Left ventricle myocardium inferior (tissue), 1 donor: ENCODE measurements at places on chromosomes 13 and 19. TPM values are rescaled to one million over a fixed set of nuclear protein-coding genes. Genes with fewer than 3 reads are reported as not detected.

DNA sequence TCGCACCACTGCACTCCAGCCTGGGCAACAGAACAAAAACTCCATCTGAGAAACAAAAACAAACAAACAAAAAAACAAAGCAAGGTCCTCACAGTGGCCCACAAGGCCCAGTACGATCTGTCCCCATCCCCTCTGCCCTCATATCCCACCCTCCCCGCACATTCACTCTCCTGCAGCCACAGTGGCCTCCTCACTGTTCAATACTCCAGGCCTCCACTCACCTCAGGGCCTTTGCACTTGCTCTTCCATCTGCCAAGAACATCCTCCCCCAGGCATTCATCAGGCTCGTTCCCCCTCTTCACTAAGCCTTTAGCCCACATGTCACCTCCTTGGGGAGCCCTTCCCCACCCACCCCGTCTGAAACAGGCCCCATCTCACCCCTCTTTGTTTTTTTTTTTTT is 4.6 kb downstream of the TMEM143 start:
- DNase-seq: no peak

CD22 gene
- total RNA-seq: not detected

DNA sequence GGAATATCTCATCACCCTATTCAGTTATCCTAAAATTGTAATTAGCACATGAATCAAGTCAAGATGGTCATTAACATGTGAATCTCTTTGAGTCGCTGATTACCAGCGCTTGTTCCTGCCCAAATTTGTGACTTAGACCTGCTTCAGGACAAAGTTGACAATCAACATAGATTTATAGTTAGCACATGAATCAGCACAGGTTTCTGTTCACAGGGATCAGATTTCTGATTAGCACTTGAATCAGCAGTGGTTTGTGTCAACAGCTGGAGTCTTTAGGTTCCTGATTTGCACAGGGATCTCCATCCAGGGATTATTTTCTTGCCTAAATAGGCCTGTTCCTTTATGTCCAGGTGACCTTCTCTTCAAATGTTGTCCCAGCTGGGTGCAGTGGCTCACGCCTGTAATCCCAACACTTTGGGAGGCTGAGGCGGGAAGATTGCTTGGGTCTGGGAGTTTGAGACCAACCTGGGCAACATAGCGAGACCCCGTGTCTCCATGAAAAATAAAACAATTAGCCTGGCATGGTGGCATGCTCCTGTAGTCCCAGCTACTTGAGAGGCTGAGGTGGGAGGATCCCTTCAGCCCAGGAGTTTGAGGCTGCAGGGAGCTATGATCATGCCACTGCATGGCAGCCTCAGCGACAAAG is 3.8 kb upstream of the LRFN3 start:
- no peak for DNase-seq

DNA sequence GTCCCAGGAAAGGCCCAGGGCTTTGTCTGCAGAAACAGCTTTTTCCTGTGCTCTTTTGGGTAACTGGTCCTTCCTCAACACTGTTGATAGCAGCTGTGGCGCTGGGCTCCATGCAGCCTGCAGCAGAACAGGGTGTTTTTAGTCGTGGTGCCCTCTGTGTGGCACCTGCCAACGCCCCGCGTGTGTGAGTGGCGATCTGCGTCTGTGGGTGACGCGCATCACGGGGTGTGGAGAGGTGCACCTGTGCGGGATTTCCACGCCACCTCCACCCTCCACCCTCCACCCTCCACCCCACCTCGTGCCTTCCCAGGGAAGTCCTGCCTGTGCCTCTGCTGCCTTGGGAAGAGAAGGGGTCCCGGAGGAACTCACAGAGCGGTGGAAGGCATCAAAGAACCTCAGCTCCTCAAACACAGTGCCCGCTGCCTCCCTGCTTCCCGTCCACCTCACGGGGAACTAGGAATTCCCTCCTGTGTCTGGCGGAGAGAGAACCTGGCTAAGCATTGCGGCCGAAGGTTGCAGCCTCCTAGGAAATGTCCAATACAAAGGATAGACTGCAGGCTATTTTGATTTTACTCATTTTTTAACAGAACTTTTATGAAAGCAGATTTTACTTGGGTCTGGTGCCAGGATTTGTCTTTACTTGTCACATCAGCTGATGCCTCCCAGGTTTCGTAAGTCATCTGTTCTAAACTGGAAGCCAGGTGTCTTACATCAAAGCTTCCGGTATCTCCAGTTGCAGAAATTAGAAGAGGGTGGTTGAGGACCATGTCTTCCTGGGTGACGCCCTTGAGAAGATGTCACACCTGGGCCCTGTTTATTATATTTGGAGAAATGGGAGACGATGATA is 84.0 kb downstream of the ATP11A start:
- DNase-seq: no peak

GRCh38 chr13:51041710-51042109 is 69.4 kb downstream of the C13orf42 start:
- DNase-seq: no peak

DNA sequence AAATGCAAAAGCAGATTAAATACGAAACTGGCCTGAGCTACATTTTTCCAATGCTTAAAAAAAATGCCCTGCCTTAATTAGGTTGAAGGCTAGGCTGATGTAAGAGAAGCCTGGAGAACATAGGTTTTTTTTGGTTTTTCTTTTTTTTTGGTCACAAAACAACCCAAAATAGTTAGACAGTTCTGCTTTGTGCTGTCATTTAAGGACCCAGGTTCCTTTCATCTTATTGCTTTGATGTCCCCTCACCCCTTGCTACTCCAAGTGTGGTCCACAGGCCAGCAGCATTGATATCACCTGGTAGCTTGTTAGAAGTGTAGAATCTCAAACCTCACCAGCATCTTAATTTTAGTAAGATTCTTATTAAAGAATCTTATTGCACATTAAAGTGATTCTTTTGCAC is 14.4 kb downstream of the TDRD3 start:
- no peak for DNase-seq

CGB1 gene
- total RNA-seq: not detected

DNA sequence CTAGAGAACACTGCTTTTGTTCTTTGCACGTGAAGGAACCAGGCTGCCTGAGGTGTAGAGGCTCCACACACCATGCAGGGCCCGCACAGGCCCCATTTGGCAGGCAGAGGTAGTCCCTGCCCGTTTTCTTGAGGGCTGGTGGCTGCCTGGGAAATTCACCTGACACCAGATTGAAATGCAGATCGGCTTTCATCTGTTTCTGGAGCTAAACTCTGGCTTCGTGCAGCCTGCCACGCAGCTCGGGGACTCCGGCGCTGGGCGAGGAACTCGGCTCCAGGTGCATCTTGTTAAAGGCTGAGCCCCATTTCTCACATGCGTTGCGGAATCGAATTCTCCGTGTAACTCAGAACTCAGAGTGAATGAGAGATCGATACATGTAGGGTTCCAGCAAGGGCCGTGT is 37.7 kb downstream of the ATP11A start:
- no peak for DNase-seq

- DNase-seq: no peak
Observed at GRCh38 chr19:29491491-29491890, 34.3 kb upstream of the VSTM2B start.

- no peak for DNase-seq
Observed at GRCh38 chr13:44765001-44765471, 188.9 kb upstream of the TSC22D1 start.

KIR3DL1 gene
- total RNA-seq: not detected

- no peak for DNase-seq
Observed at GRCh38 chr13:48400850-48401291, 12.0 kb downstream of the LPAR6 start.

- no peak for DNase-seq
Observed at GRCh38 chr13:78689011-78689410, 30.1 kb upstream of the OBI1 start.

DNA sequence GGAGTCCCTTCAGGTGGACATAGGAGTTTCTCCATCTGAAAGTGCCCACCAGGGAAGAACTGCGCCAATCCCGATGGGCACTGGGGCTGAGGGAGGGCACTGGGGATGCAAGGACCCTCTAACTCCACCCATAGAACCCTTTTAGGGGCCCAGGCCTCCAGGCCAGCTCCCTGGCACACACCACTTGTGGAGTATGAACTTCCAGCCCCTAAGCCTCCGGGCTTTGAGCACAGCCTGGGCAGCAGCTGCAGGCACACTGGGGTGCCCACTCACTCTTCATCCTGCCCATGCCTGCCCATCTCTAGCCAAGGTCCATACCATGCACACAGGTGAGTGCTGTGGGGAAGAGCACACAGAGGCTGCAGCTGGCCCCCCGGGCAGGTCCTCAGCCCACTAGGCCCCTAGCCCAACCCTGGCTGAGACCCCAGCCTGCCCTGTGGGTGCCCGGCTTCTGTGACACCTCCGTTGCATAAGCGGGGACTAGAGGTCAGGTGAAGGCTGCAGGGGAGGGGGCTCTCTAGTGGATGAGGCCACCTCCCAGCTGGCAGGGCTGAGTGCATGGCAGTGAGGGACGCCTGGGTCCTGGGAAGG is 14.6 kb upstream of the SLC7A10 start:
- no peak for DNase-seq

DNA sequence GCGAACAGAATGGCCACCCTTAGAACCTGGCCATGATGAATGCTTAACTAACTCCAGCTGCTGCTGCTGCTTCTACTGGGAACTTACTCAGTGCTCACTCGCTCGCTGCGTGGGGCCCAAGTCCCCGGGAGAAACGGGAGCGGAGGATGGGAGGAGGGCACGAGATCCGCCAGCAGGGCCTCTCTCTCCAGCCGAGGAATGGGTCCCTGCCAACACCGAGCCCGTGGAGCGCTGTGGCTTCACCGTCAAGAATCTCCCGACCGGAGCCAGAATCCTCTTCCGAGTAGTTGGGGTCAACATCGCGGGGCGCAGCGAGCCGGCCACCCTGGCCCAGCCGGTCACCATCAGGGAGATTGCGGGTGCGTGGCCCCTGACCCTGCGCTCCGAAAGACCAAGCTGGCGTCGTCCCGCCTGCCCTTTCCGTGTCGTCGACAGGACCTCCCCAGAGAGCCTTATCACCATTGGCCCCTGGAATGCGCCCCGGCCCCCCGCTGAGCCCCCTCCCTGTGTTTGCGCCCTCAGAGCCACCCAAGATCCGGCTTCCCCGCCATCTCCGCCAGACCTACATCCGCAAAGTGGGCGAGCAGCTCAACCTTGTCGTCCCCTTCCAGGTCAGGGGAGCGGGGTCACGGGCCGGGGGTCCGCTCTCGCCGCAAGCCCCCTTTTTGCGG is 17.8 kb upstream of the EMC10 start:
- DNase-seq: no peak

DNA sequence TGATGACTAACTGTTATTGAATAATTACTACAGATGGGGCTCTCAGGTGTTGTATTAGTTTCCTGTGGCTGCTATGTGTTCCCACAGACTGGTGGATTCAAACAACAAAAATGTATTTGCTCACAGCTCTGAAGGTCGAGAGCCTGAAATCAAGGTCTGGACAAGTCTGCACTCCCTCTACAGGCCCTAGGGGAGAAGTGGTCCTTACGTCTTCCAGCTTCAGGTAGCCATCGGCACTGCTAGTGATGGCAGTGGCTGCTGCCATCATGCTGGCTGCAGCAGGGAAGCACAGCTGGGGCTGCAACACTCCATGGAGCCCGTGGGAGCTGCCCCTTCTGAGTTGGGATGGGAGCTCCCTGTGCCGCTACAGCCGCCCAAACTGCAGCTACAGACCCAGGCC is 1.9 kb downstream of the TEX26 start:
- DNase-seq: no peak

DNA sequence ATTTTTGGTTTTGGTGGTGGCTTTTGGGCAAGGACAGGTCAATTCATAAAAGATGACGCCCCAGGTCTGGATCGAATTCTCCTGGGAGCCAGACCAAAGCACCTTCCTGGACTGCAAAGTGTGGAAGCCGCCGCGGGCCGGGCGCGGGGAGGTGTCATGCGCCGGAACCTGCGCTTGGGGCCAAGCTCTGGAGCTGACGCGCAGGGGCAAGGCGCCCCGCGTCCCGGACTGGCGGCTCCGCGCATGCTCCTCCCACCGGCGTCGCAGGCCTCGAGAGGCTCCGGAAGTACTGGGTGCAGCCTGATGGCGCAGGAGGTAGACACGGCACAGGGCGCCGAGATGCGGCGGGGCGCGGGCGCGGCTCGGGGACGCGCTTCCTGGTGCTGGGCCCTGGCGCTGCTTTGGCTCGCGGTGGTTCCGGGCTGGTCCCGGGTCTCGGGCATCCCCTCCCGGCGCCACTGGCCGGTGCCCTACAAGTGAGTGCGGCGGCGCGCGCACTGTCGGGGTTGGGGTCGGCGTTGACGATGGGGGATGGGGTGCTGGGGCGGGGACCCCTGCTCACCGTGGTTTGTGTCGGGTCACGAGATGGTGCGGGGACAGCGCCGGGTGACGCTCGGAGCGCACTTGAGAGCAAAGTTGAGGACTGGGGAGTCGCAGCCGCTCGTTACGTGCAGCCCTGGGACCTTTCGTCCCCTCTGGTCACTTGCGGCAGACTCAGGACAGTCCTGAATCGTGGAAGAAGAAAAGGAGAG is at the start of gene CLN5:
Gene CLN5, plus strand, starts transcription at position 286 of the 752 bp plus-strand sequence. Its CDS starts 18 bp downstream, at position 304.
- DNase-seq: peak; percentile 94

GRCh38 chr13:50370303-50370950 is 355.2 kb downstream of the KCNRG start:
- no peak for DNase-seq

DNA sequence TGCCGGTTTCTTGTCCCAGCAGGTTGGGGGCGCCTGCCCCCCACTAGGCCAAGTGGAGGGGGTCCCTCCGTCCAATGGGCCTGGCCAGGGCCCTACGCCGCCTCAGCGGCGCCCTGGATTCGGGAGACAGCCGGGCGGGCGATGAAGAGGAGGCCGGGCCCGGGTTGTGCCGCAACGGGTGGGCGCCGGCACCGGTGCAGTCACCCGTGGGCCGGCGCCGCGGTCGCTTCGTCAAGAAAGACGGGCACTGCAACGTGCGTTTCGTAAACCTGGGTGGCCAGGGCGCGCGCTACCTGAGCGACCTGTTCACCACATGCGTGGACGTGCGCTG is 6.2 kb downstream of the KCNJ14 start:
- DNase-seq: no peak

SARS2 gene
- total RNA-seq: 13.6 TPM

DNA sequence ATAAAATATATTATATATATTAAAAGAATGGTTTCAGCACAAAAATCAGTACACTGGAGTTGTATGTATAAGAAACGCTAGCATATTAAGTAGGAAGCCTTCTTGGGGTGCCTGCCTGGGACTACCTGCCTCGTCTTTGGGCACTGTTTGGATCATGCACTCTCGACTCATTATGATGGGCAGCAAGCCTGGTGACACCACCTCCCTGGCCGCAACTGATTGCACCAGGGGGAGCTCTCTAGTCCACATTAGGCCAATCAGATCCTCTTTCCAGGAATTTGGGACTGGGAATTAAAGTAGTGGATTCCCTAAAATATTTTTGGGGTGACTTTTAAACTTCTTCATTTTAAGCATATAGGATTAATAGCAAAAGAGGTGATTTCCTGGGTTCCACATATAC is 56.0 kb upstream of the RGCC start:
- no peak for DNase-seq

RAX2 gene
- not detected for total RNA-seq

- DNase-seq: no peak
Observed at GRCh38 chr19:50266896-50267295, 62.3 kb downstream of the KCNC3 start.
